Hematopoietic multipotent progenitor cell (in vitro differentiated cells): ENCODE measurements at places on chromosomes 2 and 18.

DNA sequence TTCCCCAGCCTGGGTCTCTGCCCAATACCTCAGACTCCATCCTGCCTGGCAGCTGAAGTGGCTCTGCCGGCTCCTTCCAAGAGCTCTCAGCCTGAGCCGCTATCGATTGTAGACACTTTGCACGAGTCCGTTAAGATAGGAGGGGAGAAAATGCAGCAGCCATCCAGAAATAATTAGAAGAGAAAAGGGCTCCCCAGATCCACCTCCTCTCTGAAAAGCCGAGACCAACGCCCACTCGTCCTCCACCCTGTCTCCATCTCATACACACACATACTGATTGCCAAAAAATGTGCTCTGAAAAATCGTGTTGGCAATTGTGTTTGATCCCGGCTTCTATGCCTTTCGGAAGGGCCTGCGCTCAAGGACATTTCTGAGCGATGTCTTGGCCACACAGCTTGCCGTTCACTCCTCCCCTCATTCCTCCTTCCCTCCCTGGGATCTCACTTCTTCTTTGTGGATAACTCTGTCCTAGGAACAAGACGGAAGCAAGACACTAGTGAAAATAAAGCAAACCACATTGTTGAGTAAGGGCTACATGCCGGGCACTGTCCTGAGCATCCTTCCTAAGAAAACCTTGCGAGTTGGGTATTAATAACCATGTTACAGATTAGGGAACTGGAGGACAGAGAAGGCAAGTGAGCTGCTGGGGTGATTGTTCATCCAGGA, 372.8 kb upstream of the MYT1L start:
- DNase-seq = no peak

DNA sequence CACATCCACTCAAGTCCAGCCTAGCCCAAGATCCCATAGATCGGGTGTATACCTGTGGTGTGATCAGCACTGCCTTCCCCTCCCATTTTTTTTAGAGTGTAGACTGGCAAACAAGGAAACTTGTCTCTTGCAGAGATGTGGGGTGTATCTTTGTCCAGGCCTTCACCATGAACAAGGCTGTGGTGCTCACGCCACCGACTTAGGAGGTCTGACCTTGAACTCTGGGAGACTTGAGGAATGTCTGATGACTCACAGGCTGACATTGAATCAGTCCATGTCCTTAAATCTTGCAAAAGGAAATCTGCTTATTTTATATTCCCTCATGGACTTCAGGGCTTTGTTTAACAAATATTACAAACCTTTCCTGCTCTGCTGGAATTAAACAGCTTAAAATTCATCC, 4.5 kb upstream of the CTIF start:
- DNase-seq = no peak

DNA sequence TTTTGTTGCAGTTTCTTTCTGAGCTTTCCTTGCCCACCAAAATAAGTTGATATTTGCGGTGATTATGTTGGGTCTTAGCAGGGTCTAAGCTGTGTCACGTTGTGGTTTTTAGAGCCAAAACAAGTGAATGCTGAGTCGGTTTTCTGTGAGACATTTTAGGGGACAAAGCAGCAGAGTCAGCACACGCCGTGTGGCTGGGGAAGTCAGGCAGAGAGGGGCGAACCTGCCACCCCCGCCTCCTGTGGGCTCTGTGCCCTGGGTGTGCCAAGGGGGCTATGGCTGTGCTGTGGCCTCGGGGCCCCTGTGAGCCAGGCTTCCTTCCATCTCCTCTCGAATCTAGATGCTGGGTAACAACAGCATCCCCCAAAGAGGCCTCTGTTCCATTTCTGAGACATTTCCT, 30.8 kb upstream of the TMEM87B start:
- no peak for DNase-seq

DNA sequence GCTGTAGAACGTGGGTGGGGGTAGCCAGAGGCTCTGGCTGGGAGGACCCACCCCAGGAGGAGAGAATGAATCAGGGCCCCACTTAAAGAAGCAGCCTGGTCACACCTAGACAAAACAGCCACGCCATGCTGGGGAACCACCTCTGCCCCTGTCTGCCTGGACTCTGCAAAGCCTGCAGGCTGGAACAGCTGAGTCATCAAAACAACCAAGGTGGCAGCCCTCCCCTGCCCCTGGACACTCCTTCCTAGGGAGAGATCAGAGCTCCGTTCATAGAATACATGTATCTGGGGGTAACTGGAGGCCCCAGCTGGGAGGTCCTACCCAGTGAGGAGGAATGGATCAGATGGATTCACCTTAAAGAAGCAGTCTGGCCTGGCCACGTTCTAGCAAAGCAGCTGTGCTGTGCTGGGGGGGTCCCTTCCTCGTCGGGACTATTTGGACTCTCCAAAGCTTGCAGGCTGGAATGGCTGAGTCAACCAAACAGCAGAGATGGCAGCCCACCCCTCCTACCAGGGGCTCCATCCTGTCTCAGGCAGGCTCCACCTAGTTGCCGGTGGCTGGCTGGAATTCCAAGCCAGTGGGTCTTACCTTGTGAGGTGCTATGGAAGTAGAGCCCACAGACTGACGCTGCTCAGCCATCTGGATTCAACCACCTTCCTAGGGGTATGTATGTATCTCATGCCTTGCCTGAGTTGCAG, 50.5 kb upstream of the NT5C1B start:
- DNase-seq = no peak

DNA sequence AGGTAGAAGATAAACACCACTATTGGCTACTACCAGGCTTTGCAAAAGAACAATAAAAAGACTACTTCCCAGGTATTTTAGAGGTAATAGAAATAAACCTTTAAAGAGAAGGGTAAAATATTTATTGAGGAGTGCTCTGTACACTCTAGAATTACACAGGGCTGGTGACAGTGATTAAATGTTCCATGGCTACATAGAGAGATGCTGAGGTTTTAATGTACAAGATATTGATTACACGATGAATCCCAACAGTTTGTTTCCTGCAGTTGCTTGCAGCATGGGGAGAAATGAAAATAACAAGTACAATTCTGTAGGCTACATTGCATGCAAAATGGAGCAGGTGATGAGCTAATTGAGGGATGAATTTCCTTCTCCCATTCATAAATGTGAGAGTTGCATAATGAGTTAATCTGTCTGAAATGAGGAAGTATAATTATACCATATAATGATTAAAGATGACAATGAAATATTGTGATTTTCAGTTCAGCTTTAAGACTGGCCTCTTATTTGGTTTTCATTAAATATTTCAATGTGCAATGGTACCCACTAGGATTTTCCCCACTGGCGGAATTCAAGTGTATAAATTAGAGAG, 266.1 kb downstream of the SOCS6 start:
- no peak for DNase-seq

DNA sequence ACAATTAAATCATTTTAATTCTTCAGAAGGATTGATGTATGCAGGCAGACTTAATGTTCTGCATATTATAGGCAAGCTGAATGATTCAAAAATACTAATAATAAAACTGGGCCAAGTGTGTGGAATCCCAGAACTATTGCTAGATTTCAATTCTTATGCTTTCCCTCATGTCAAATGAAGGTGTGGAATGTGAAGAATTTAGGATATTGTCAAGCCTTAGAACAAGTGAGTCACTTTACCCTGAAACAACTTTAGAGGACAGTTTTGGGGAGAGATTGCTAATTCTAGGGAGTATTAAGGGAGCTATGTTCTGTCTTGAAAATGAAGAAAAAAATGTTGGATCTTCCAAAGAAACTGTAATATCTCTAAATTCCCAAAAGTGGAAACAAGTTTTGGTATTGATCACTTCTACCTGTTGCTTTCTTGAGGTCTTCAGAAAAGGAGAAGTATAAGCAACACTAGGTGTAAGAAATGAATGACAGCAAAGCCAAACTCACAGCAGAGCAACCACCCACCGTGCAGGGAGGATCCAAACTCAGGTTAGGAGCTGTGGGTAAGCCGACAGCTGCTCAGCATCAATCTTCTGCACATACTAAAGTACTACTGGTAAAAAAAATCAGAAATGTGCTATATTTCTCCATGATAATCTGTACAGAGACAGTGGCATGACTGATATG, 818.1 kb downstream of the SLC4A3 start:
- no peak for DNase-seq

DNA sequence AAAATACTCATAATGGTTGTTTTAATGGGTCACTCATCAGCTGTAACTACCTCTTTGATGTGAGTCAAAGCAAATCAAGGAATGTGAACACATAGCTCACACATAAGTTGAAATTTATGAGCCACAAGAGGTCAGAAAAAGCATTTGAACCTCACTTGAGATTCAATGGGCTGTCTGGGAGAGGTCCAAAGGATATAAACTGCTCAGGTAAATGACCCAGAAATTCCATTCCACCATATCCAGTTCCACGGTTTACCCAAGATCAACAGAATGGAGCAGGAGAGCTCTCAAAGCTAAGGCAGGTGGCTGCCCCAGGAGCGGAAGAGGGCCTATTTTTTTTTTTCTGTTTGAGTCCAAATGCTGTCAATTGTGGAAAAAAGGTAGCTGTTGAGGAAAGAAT, 464.1 kb downstream of the TNS1 start:
- no peak for DNase-seq

DNA sequence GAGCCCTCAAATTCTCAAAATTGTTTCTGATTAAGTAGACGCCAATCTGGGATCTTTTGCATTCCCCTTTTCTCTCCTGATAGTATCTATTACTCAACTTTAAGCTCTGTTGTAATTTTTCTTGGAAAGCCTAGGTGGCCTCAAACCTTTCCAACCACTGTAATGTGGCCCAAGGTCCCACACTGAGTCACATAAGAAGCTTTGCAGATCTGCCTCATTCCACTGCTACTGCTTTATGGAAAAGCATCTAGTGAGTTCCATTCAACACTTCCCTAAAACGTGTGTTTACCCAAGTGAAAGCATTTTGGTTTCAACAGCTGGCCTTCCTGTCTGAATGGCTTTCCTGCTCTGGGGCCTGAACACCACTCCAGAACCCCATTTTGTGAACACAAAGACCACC, 493.6 kb upstream of the SPHKAP start:
- DNase-seq = no peak

DNA sequence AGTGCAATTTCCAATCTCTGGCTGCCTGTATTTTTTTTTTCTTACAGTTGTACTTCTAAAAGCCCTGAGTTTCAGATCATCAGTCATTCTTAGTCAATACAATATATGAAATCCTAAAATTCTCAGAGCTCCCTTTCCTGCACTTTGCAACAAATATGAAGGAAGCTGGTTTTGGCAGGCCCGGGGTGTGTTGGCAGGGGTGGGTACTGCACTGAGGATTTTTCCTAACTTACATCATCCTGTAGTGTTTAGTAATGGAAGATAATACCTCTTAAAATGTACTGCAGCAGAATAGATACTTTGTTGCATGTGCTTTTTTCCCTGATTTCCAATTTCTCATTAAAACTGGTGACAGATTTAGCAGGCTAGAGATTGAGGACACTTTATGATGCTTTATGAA, 374.6 kb downstream of the PTH2R start:
- DNase-seq = no peak

DNA sequence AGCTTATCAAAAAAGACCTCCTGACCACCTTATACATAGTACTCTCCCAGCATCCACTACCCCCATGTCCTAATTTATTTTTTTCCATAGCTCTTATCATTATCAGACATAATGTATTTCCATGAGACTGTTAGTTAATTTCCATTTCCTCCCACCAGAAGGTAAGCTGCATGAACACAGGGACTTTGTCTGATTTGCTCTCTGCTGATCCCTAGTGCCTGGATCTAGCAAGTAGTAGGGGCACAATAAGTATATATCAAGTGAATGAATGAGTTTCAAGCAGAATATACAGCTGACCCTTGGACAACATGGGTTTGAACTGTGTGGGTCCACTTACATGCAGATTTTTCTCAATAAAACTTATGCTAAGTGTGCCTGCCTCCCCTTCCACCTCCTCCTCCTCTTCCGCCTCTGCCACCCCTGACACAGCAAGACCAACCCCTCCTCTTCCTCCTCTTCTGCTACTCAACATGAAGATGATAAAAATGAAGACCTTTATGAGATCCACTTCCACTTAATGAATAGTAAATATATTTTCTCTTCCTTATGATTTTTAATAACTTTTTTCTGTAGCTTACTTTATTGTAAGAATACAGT, 53.8 kb downstream of the CTAGE1 start:
- DNase-seq = no peak

DNA sequence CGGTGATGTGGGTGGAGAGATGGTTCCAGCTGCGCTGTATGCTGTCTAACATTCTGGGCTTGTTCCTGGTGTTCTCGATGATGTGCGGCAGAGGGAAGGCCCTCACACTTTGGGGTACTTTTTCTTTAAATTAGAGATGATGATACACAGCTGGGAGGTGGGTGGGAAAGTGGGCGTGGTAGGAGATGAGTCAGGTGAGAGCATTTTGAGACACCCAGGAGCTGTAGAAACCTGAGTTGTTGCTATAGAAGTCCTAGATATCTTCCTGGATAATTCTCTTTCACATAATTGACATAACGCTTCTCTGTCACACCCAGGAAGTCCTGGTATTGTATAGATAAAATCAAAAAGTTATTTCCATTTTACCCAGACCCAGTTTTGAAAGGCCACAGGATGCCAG, 103.8 kb upstream of the ALKAL2 start:
- no peak for DNase-seq

DNA sequence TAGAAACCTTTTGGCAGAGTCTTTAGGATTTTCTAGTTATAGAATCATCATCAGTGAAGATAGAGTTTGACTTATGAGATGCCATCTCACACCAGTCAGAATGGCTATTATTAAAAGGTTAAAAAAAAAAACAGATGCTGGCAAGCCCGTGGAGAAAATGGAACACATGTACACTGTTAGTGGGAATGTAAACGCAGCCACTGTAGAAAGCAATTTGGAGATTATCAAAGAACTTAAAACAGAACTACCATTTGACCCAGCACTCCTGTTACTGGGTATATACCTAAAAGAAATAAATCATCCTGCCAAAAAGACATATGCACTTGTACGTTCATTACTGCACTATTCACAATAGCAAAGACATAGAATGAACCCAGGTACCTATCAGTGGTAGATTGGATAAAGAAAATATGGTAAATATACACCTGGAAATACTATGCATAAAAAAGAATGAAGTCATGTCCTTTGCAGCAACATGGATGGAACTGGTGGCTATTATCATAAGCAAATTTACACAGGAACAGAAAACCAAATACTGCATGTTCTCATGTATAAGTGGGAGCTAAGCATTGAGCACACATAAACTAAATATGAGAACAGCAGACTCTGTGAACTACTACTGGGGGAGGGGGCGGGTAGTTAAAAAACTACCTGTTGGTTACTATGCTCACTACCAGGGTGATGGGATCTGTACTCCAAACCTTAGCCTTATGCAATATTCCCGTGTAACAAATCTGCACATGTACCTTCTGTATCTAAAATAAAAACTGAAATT, 279.0 kb downstream of the KIAA1328 start:
- no peak for DNase-seq

GRCh38 chr18:54961016-54961423, 1.8 kb upstream of the CCDC68 start:
- DNase-seq = no peak

DNA sequence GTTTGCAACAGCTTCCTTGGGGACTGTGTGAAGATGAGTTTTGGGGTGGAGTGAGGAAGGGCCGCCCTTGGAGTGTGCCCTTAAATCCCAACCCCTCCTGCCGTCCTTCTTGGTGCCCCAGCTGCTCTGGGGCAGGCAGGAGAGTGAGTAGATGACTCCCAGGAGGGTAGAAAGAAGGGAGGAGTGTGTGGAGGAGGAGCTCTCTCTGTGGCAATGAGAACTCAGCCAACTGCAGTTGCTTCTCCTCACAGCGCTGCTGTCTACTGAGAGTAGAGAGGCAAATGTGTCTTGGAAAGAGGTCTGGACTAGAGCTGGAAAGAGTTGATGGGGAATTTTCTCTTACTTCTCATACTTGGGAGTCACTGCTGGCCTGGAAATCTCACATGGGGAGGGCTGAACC, 21.8 kb upstream of the SIX2 start:
- DNase-seq = no peak

GRCh38 chr18:25423267-25423666, 71.3 kb upstream of the ZNF521 start:
- DNase-seq = no peak
